Germinal center (tissue), 1 donor: ENCODE measurements at places on chromosomes 5 and 9.

GRCh38 chr9:92384375-92384774, 20.0 kb downstream of the OGN start:
- DNase-seq, result no peak

DNA sequence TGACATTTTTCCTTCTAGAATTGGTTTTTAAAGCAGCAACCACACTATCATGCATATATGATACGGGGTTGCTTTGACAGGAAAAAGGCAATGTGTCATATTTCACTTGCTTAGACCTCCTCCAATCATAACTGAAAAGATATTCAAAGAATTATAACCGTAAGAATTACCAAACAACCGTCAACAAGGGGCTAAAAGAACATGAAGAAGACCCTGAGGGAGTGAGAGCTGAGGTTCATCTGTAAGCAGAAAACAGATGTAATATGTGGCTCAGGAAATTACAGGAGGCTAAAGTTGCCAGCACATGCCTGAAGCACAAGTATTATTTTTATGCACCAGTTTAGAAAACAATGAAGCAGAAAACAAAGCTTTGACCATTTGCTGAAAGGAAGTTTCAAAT, 78.9 kb downstream of the APBA1 start:
- DNase-seq, result no peak

- no peak for DNase-seq
Observed at GRCh38 chr9:1458503-1458902, 408.3 kb downstream of the DMRT2 start.

DNA sequence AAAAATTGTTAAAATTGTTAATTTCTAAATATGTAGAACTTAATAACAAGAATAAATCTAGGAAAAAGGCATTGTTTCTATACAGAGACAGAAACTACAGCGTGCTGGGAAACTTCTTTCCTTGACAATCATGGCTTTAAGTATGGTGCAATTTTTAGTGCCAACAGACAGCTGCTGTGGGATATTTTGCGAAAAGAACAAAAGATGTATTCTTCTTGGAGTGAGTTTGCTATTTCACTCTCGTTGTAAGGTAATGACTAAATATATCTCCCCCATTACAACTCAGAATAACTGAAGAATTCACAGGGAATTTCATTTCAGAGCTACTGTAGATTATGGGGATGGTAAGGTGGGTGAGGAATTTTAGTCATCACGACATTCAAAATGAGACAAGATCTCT, 2055.0 kb upstream of the ACO1 start:
- DNase-seq, result no peak

DNA sequence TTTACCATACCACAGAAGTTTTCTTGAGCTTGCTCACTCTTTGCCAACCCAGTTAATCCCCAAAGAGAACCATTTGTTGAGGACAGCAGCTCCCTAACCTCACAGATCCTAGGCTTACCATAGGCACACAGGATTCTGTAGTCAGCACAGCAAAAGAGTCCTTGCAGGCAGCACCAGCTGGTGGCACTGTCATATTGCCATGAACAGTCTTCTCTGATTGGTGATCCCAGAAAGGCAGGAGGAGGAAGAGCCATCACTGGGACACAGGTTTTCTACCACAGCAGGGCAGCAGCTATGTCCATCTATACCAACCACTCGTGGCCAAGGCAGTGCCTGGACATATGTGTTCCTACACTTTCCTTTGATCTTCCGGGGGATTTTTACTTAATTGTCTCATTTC, 297.1 kb upstream of the CD180 start:
- DNase-seq, result no peak

DNA sequence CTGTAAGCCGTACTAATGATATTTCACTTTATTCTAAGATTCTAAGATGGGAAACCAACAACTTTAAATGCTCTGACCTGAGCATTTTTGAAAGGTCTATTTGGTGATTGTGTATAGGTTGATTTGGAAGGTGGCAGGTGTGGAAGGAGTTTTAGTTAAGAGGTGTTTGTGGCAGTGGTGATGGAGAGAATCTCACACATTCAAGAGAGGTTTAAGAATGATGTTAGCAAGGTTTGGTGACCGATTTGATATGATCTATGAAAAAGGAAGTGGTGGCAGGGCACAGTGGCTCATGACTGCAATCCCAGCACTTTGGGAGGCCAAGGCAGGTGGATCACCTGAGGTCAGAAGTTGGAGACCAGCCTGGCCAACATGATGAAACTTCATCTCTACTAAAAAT, 319.2 kb upstream of the CD180 start:
- no peak for DNase-seq

DNA sequence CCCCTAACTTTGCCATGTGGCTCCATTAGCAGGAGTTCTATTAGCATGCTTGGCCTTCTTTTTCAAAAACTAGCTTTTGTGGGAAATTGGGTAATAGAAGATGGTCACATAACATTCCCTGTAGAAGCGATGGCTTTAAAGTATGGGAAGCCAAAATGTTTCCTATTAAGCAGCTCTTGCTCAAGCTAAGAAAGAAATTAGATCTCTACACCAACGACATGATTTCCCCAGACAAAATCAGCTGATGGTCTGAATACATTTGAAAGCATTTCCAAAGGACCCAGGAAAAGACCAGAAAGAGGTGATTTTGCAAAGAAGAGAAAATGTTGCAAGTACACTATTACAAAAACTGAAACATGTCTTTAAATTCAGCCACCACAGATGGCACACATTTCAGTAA, 4.8 kb upstream of the NFIL3 start:
- DNase-seq, result no peak

- no peak for DNase-seq
Observed at GRCh38 chr5:168024306-168024705, 267.1 kb upstream of the WWC1 start.

- no peak for DNase-seq
Observed at GRCh38 chr5:55187370-55187769, 14.4 kb upstream of the CDC20B start.

GRCh38 chr5:73812457-73812856, 186.5 kb downstream of the ARHGEF28 start:
- DNase-seq, result no peak

GRCh38 chr9:121667214-121667613, 15.8 kb downstream of the DAB2IP start:
- DNase-seq, result no peak

- DNase-seq, result no peak
Observed at GRCh38 chr5:73835726-73836125, 209.7 kb downstream of the ARHGEF28 start.

GRCh38 chr5:173236531-173237142, 1.6 kb upstream of the NKX2-5 start:
- DNase-seq, result no peak

DNA sequence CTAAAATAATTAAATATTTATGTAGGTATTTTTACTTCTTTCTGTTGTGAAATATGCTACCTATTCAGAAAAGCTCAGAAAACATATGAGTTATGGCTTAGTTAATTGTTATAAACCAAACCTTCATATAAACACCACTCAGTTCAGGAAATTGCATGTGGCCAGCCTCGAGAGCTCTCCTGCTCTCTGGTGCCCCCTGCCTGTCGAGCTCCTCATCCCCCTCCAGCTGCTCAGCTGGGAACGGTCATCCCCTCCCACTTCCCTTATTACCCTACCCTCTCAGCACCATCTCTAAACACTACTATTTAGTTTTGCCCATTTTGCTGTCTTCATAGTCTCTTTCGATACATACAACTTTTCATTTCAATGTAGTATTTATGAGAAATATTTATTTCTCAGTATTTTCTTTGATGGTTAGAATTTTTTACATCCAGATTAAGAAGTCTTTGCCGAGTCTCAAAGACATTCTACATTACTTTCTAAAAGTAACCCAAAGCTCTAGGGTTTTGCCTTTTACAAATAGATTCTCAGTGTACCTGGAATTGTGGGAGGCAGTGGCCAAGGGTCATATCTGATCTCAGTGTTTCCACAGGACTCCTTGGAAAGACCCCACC, 51.2 kb upstream of the SEMA4D start:
- DNase-seq, result peak; percentile 90

DNA sequence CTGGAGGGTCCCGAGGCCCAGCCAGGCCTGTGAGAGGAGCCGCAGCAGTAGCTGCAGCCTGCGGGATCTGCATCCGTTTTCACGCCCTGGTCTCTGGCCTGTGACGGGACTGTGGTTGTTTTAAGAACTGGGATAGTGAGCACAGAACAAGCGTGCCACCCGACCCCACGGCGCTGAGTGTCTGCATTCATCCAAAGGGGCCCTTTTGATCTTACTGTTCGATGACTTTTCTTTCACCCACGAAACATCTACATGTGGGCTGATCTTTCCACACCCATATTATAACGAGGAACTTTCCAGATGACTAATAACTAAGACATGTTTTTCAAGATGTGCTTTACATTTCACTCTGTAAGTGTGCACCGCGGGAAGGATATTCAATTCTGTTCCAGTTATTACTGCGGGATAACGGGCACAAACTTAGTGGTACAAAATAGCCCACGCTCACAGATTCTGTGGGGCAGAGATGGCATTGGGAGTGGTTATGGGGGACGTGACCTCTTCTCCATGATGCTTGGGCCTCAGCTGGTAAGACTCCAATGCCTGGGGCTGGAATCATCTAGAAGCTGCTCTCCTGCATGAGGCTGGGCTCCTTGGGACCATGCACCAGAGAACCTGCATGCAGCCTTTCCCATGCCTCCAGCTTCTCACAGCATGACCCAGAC, 165.0 kb downstream of the SYK start:
- DNase-seq, result no peak

DNA sequence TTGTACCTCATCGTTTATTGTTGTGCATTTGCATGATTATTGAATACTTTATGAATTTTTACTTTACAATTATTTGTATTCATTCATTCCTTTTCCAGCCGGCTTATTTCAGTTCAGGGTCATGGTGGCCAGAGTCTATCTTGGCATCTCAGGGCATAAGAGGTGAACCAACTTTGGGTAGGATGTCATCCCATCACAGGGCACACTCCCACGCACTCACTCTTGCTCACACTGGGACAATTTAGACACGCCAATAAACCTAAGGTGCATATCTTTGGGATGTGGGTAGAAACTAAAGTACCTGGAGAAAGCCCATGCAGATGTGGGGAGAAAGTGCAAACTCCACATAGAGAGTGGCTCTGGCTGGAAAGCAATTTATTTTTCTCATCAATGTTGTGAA, 158.1 kb upstream of the MAST4 start:
- DNase-seq, result no peak

DNA sequence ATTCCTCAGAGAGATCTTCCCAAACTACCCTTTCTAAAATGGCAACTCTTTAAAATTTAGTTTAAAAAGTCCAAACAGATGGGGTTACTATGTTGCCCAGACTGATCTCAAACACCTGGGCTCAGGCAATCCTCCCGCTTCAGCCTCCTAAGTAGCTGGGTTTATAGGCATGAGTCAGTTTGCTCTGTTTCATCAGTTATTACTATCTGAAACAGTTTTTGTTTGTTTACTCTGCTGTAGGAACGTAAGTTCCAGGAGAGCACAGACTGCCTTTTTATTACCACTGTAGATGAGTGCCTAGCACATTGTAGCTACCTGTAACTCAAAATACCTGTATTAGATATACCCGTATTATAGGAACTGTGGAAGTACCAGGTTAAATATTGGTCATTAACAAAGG, 89.4 kb downstream of the UHRF2 start:
- no peak for DNase-seq

GRCh38 chr9:3848445-3849114, 322.8 kb upstream of the RFX3 start:
- no peak for DNase-seq
